ENCODE measurements at places on chromosomes 2 and 18. TPM values are rescaled to one million over a fixed set of nuclear protein-coding genes. Genes with fewer than 3 reads are reported as not detected.

The PLCD4 gene
- total RNA-seq = 16.5 TPM

The CFAP210 gene
- total RNA-seq = not detected

The SCG2 gene
- total RNA-seq = not detected

The GNAL gene
- total RNA-seq = 17.6 TPM

The CD8A gene
- 0.08 TPM for total RNA-seq

The PLGLB2 gene
- 4.1 TPM for total RNA-seq

The B3GNT7 gene
- total RNA-seq = 0.34 TPM

The SERPINB10 gene
- total RNA-seq = 0.08 TPM

The SRD5A2 gene
- total RNA-seq = not detected

The HNRNPLL gene
- total RNA-seq = 31.7 TPM

The CDKL4 gene
- not detected for total RNA-seq

The FER1L5 gene
- 0.34 TPM for total RNA-seq

The COLEC12 gene
- 0.38 TPM for total RNA-seq

The ASIC4 gene
- total RNA-seq = not detected

The UGT1A5 gene
- not detected for total RNA-seq

The LYPD6B gene
- total RNA-seq = 4.9 TPM

The GALNT14 gene
- total RNA-seq = 34.3 TPM

The ALLC gene
- not detected for total RNA-seq

The CYB5A gene
- 32.6 TPM for total RNA-seq

The UGT1A8 gene
- total RNA-seq = not detected

The GPR45 gene
- not detected for total RNA-seq

The ALPP gene
- total RNA-seq = not detected

The ST8SIA3 gene
- not detected for total RNA-seq

The RAMP1 gene
- 8.2 TPM for total RNA-seq

The GKN2 gene
- not detected for total RNA-seq

The SCYGR4 gene
- not detected for total RNA-seq

The C1QL2 gene
- not detected for total RNA-seq

The NMUR1 gene
- not detected for total RNA-seq

The ABCG5 gene
- total RNA-seq = not detected

Data from hair follicular keratinocyte (primary cell).